ENCODE measurements at places on chromosomes 2 and 18.
A peak's percentile ranks its signal among the peaks of the same experiment; 100 is the strongest.

GRCh38 chr2:189530965-189531637, 49.5 kb downstream of the SLC40A1 start:
- no peak for DNase-seq

DNA sequence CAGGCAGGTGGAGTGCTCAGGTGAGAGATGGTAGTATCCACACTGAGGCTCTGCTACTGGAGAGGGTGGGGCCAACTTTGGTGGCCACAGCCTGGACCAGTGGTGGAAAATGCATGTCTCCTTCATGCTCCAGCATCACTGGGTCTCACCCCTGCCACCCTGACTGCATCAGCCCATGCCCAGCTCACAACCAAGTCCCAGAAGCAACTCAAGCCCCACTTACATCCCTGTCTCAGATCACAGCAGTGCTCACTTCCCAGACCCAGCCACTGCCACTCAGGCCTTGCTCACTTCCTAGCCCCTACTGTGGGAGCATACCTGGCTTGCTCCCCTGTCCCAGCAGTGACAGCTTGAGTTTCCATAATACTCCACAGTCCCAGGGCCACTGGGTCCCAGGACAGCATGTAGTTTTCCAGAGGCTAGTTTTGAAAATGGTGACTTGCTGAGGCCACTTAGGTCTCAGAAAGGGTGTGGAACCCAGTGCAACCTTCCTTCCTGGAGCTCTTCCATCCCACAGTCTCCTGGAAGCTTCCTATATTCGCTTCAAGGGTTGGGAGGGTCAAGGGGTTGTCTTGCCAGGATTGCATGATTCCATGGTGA, 58.8 kb downstream of the GPC1 start:
- no peak for DNase-seq

GRCh38 chr2:105328281-105329196, 996 bp downstream of the TGFBRAP1 start:
- peak; percentile 26 for DNase-seq

GRCh38 chr2:39778233-39778632, 825 bp downstream of the THUMPD2 start:
- DNase-seq: peak; percentile 18

GRCh38 chr18:57570162-57570561, 16.3 kb downstream of the FECH start:
- DNase-seq: no peak

- DNase-seq: peak; percentile 15
These were observed 145.0 kb downstream of the ZBTB7C start for GRCh38 chr18:48263914-48264902.

GRCh38 chr2:41940745-41941063, 107.1 kb upstream of the PKDCC start:
- no peak for DNase-seq

DNA sequence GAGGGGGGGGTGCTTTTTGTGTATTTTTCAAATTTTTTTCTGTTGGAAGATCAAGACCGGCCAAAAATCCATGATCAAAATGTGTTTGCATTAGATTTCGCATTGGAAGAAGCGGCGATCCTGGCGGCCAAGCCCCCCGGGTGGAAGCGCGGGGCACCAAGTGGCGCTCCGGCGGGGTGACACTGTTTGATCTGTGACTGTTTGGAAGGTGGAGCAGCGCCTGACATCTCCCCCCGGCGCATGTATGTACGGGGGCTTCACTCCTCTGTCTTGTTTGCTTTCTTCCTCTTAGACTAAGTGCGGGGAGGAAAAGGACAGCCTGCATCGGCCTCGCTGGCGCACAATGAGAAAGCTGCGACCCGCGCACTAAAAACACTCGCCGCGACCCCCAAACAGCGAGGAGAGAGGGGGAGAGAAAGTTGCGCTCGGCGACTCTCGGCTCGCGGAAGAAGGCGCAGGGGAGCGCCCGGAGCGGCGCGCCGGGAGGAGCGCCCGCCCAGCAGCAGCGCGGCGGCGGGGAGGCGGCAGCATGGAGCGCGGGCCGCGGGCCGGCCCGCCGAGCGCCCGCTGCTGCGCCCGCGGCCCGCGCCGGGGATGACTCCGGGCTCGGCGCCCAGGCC, 515 bp downstream of the TSHZ1 start:
- DNase-seq: peak; percentile 26

DNA sequence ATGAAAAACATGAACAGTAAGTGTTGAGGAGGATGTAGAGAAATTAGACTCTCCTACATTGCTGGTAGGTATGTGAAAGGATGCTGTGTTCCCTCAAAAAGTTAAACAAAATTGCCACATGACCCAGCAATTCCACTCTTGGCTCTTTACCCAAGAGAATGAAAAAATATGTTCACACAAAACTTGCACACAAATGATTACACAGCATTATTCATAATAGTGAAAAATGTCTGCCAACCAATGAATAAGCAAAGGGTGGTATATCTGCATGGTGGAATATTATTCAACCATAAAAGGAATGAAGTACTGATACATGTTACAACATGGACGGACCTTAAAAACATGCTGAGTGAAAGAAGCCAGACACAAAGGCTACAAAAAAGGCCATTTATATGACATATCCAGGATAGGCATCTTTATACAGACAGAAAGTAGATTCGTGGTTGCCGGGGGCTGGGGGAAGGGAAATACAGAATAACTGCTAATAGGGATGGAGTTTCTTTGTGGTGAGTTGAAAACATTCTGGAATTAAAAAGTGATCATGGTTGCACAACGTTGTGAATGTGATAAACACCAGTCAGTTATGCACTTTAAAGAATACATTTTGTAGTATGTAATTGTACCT, 85.4 kb upstream of the MYO3B start:
- DNase-seq: no peak

DNA sequence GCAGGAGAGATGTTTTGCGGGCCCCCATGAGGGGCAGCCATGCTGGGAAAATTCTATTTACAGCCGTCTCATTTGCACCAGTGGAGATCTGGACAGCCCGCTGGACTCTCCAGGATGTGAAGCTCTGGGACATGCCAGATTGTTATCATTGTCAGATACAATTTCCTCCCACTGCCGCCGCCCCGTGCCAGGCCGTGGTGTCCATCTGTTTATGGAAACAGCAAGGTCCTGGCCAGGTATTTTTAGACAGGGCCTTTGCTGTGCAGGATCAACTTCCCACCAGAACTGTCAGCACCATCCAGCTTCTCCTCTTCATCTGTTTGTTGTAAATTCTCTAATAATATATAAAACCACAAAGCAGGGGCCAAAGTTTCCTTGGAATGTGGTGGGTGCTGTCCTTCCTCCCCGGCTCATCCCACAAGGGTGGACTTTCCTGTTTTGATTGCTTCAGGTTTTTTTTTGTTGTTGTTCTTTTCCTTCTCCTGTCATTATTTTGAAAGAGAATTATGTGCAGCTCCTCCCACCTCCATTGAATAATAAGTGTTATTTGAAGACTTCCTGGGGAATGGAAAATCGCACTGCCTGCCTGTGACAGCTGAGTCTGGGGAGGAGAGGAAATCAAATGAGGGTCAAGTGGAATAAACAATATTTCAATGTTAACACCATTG, 398.1 kb downstream of the TNS1 start:
- peak; percentile 85 for DNase-seq

DNA sequence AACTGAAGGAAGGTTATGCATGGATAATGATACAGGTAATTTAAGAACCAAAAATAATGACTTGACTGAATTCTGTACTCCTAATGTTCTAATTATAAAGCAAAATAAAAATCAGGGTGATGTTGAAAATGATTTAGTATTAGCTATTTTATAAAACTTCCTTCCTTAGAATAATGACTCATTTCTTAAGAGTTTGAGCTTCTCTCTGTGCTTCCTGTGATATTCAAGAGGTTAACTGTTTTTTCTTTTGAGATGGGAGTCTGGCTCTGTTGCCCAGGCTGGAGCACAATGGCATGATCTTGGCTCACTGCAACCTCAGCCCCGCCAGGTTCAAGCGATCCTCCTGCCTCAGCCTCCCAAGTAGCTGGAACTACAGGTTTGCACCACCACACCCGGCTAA, 14.8 kb downstream of the HADHA start:
- DNase-seq: no peak

- DNase-seq: no peak
These were observed 4.4 kb upstream of the ATP8B1 start for GRCh38 chr18:57807336-57808117.

- DNase-seq: no peak
These were observed 129.3 kb downstream of the ZNF236 start for GRCh38 chr18:76951456-76952247.

DNA sequence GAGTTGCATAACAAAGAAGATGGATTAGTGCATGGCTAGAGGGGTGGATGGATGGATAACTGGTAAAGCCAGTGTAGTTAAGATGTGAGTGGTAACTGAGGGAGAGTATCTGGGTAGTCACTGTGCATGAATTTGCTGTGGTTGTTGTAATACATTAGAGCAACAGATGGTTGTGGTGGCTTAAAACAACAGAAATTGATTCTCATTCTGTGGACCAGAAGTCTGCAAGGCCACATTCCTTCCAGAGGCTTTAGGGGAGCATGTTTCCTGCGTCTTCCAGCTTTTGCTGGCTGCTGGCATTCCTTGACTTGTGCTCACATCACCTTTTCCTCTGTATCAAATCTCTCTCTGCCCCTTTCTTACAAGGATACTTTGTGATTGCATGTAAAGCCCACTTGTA, 155.4 kb downstream of the ASB1 start:
- no peak for DNase-seq

DNA sequence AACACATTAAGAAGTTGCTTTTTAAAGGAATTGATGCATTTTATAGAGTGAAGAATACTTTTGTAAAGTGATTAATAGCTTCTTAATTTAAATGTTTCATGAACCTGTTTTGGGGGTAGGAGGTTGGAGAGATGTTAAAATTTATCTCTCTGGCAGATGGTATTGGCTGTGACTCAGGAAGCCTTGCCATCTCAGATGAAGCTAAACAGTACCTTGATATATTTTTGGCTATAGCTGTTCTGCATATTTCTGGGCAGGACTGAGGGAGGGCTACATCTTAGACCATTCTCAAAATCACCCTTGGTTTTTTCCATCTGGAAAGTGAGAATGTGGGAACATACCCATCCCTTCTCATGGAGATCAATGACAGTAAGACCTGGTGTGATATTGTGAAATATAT, 13.4 kb downstream of the CAPN14 start:
- no peak for DNase-seq

DNA sequence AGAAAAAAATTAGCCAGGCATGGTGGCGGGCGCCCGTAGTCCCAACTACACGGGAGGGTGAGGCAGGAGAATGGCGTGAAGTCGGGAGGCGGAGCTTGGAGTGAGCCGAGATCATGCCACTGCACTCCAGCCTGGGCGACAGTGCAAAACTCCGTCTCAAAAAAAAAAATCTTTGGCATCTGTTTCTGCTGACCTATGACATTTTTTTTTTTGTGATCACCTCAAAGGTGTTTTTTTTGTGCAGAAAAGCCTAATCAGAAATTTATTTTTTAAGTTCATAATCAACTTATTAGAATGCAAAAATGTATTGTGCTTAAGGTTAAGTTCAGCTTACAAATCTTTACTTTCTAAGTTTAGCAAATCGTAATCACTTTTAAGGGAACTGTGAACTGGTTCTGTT, 45.6 kb downstream of the NAB1 start:
- DNase-seq: no peak

- DNase-seq: no peak
These were observed 51.3 kb upstream of the SLC1A4 start for GRCh38 chr2:64937687-64938491.

GRCh38 chr2:103464831-103465230, 703.0 kb downstream of the TMEM182 start:
- no peak for DNase-seq

DNA sequence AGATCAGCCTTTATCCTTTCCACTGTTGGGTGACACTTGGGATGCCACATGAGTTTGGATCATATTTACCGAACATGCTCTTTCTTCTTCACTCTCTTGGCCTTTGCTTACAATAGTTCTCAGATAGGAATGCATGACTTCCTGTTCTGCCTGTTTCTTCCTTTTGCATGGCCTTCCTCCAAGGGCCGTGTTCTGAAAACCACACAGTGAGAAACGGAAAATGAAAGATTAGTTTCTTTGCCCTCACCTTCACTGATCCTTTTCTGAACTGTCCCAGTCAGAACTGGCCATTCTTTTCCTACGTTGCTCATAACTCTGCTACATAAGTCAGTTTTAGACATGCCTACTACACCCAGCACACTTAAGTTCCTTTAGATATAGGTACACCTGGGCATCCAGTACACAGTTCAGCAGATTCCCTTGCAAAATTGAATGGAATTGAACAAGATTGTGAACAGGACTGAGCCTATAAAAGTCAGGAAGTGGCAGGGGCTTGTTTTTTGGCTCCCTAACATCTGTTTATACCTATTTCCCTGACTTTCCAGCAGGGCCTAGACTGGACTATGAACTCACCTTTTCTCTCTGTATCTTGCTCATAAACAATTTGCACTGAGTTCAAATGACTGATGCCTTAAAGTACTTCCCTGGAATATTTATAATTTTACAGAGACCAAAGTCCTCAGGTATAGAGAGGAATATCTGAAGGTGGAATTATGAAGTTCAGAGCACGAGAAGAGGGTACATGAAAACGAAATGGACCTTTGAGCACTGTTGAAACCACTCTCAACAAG, 186.4 kb upstream of the ST6GAL2 start:
- DNase-seq: no peak

- no peak for DNase-seq
These were observed 23.9 kb downstream of the GAREM1 start for GRCh38 chr18:32446780-32447179.

DNA sequence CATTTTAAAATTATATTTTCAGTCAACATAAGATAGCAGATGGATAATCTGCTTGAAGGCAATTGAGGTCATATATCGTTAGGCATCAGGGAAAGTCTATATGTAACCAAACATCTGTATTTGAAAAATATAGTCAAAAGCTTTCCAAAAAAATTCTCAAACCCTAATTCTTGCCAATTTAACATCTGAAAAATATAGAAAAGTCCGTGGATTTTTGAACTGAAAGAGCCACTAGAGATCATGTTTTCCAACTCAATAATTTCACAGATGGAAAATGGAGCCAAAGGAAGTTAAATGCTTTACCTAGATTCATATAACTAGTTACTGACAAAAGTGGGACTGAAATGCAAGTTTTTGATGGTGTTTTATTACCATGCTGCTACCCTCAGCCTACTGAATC, 185.1 kb upstream of the ZNF804A start:
- DNase-seq: no peak

GRCh38 chr2:27723372-27724144, 48.0 kb upstream of the MRPL33 start:
- peak; percentile 72 for DNase-seq

GRCh38 chr2:148627224-148627623, 17.3 kb upstream of the EPC2 start:
- DNase-seq: no peak

- peak; percentile 35 for DNase-seq
These were observed 582.1 kb upstream of the SETBP1 start for GRCh38 chr18:44098551-44099098.

GRCh38 chr2:189549449-189549832, 31.1 kb downstream of the SLC40A1 start:
- no peak for DNase-seq

All from SK-N-DZ (cell line).